ENCODE measurements at places on chromosomes 6 and 20.

GRCh38 chr6:101413773-101414172 lies 20.3 kb downstream of the GRIK2 start:
- no peak for DNase-seq

DNA sequence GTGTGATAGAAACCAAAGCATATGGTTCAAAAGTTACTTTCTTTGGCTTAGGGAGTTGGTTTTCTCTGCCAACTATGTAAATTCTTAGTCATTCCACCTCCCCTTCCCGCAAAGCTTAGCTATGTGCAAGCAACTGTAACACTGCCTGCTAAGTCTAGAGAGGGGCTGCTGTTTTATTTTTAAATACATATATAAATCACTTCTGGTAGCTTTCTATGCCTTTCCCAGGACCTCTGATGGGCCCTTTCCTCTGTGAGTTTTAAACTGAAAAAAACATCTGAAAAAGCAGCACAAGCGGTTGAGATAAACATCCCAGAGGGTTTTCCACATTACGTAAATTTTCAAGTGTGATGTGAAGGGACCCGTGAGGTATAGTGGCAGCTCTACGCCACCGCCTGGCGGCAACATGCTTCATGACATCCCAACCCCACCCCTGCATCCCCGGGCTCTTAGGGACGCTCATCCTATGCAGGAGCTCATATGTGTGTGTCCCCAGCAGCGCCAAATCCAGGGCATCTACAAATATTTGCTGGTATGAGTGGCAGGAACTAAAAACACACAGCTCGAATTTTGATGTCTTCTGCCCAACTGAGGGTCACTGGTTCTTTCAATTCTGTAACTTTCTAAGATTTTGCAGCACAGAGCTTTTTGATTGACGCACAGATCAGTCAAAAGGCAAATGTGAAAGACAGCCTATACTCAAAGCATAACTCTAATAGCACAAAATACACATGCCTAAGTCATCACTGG lies 12.7 kb downstream of the SAYSD1 start:
- DNase-seq = peak; percentile 42

- DNase-seq = no peak
These were observed 59.5 kb upstream of the RNF144B start for GRCh38 chr6:18327626-18328025.

GRCh38 chr6:54041239-54041638 lies 70.0 kb upstream of the MLIP start:
- no peak for DNase-seq

GRCh38 chr20:25223765-25224720 lies 23.8 kb upstream of the PYGB start:
- no peak for DNase-seq

- no peak for DNase-seq
These were observed 26.3 kb downstream of the C6orf89 start for GRCh38 chr6:36912030-36912454.

- DNase-seq = no peak
These were observed 249.7 kb downstream of the CD83 start for GRCh38 chr6:14367296-14367695.

DNA sequence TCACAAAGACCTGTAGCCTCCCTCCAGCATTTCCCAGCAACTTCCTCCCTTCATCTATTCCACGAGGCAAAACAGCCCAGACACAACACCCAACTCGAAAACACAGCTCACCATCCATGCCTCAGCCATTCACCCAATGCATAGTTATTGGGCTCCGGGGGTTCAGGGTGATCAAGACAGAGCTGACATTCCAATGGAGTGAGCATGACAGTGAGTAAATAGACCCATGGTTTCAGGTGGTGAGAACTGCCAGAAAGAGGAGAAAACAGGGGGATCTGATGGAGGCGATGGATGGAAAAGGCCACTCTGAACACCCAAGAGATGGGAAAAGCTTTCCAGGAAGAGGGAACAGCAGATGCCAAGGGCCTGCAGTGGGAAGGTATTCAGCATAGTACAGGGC lies 5.9 kb downstream of the CASS4 start:
- DNase-seq = no peak

DNA sequence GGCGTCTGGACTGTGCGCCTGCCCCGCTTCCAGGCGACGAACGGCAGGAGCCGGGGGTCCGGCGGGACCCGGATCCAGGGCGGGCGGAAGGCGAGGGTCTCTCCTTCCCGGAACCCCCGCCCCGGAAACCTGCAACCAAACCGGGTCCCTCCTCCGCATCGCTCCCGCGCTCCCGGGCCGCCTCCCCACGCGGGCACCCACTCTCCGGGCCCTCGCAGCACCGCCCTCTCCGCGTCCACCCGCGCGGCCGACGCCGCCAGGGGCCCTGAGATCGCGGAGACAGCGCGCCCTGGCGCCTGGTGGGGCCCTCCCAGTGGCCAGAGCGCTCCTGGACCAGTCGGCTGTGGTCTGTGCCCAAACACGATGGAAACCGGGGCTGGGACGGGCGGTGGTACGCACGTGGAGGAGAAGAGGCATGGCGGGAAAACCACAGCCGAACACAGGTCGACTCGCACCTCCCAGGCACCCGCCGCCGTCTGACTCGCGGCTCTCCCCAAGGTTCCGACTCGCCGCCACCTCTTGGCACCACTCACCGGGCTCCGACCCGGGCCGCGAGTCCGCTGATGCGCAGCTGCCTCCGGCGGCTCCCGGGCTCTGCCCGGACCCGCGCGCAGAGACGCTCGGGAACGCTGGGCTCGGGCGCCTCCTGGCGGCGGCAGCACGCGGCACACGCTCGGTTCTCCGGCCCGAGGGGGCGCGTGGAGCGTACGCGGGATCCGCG lies 7.9 kb downstream of the NKX2-2 start:
- no peak for DNase-seq

- DNase-seq = no peak
These were observed 29.4 kb downstream of the KIF13A start for GRCh38 chr6:17957904-17958620.

GRCh38 chr6:73980096-73980495 lies 284.1 kb downstream of the CD109 start:
- DNase-seq = no peak

DNA sequence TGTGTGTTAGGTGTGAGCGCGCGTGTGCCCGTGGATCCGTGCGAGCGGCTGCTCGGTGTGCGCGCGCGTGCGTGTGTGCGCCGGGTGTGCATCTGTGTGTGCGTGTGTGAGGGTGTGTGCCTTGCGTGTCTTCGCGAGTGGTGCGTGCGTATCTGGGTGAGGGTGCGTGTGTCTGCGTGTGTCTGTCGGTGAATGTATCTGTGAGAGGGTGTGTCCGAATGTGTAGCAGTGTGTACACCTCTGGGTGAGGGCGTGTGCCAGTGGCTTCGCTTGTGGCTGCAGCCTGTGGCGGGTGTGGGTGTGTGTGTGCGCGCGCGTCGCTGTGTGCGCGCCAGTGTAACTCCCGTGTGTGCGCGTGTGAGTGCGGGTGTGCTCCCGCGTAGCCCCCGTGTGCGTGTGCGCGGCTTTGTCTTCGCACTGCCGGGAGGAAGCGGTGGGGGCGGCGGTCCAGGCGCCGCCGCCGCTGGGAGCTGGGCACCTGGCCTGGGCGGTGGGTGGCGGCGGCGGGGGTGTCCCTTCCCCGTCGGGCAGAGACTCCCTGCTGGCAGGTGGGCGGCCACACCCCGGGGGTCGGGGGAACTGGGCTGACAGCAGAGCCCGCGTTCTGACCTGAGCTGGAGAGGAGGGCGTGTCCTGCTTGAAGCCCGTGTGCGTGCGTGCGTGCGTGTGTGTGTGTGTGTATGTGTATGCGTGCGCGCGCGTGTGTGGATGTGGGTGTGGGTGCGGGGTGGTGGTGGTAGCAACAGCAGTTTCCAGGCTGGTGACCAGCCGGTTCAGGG lies 61.3 kb upstream of the EPB41L1 start:
- DNase-seq = peak; percentile 15

GRCh38 chr6:44646355-44646754 lies 258.8 kb downstream of the CDC5L start:
- peak; percentile 38 for DNase-seq

DNA sequence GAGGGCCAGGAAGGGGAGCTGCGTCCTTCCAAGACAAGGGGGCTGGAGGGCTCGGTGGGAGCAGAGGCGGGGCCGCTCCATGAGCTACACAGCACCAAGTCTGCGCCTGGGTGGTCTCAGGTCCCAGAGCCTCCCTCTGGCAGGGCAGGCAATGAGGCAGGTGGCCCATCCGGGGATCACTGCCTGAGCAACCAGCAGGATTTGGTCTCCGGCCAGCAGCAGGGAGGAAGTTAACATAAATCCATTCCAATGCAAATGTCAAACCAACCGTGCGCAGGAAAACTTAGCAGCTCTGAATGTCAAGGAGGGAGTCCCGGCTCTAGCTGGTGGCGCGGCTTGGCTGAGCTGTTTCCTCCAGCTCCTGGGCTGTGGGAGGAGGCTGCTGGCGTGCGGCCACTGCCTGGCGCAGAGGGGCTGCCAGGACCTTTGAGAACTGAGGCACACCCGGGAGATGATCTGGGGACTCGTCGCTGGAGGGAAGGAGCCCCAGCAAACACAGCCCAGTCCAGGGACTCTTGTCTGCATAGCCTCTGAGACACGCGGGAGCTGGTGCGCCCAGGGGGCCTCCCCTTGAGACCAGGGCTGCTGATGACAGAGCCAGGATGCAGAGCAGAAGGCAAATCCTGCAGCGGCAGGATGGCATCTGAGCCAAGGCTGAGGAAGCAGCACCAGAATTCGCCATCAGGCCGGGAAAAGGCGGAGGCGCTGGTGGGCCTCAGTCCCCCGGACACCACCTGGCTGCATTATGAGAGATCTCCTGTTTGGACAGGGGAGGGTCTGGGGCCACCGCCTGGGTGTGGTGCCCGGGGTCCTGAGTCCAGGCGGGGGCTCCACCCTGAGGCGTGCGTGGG lies 33.1 kb upstream of the CHRNA4 start:
- DNase-seq = no peak

- DNase-seq = peak; percentile 69
These were observed 17.9 kb upstream of the CCDC170 start for GRCh38 chr6:151475653-151476523.

DNA sequence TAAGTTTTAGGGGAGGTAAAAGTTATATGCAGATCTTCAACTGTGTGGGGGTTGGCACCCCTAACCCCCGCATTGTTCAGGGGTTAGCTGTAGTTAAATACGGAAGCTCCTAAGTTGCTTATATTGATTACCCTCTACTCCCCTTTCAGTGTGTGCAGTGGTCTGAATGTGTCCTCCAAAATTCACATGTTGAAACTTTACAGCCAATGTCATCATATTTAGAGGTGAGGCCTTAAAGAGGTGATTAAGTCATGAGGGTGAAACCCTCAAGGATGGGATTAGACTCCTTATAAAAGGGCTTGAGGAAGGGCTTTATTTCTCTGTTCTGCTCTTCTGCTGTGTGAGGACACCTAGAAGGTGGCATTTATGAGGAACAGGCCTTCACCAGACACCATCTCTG lies 22.3 kb downstream of the TULP4 start:
- DNase-seq = no peak

DNA sequence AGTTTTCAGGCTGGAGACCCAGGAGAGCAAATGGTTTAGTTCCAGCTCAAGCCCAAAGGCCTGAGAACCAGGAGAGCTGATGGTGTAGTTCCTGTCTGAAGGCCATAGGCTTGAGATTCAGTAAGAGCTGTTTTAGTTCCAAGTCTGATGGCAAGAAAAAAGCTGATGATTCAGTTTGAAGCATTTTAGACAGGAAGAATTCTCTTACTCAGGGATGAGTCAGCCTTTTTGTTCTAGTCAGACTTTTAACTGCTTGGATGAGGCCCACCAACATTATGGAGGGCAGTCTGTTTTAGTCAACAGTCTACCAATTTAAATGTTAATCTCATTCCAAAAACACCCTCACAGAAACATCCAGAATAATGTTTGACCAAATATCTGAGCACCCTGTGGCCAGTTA lies 2.5 kb downstream of the ZSCAN26 start:
- DNase-seq = peak; percentile 75

- no peak for DNase-seq
These were observed 587.4 kb downstream of the GRIK2 start for GRCh38 chr6:101980924-101981323.

DNA sequence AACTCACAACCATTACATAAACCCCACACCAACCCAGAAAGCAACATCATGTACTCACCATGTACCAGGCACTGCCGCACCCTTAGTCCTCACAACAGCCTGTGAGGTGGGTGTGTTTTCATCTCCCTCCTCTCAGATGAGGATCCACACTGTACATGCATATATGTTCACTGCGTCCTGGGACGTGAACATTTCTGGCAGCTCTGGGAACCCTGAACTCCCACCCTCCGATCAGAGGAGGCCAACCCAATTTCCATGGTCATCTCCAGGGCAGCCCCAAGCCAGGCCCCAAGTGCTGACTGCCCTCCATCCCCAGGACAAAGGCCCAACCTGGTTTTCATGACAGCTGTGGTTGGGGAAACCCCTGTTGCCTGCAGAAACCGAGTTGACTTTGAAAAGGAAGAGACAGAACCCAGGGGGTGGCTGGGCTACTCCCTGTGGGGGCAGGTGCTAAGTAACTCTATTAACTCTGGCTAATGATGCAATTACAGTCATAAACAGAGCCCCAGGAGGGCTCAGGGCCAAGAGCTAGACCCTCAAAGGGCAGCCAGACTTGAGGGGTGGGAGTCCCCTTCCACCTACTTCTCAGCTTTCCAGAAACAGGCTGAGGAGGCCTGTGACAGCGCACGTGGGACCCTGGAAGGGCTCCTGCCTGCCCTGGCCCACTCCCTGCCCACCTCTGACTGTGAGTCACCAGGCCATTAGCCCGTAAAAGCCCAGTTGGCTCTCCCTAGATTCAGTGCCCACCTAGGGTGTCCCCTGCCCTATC lies 2.6 kb downstream of the TFEB start:
- peak; percentile 35 for DNase-seq

DNA sequence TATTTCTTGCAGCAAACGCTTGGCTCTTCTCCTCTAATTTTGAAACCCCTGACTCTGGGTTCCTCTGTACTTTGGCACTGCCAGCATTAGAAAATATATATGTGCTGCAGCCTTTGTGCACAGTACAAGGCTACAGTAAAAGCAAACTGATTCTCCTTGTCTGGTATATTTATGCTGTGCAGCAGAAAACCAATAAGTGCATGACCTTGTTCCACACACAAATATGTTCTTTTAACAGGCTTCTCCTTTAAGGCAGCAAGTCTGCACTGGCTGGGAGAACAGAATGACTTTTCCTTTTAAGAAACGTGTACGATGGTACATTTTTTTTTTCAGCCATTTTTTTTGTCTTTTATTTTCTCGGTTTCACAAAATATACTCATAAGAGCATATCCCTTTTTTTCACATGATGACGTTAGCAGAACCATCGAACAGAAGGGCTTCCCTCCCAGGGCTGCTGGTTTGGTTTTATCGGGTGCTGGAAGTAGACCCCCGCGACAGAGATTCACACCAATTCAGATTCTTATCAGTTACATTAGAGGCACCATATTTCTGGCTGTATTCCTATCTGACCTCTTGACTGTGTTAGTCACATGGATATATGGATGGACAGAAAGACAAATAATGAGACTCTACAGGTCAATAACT lies 129.9 kb upstream of the ARID1B start:
- DNase-seq = no peak

- DNase-seq = no peak
These were observed 46.8 kb upstream of the SIRPA start for GRCh38 chr20:1848373-1848772.

Measured in MCF 10A (cell line).